ENCODE measurements at places on chromosomes 6 and 20.

GRCh38 chr6:13881621-13882165 is 43.1 kb upstream of the RNF182 start:
- no peak for DNase-seq

GRCh38 chr20:9401371-9401770 is 113.0 kb upstream of the LAMP5 start:
- no peak for DNase-seq

DNA sequence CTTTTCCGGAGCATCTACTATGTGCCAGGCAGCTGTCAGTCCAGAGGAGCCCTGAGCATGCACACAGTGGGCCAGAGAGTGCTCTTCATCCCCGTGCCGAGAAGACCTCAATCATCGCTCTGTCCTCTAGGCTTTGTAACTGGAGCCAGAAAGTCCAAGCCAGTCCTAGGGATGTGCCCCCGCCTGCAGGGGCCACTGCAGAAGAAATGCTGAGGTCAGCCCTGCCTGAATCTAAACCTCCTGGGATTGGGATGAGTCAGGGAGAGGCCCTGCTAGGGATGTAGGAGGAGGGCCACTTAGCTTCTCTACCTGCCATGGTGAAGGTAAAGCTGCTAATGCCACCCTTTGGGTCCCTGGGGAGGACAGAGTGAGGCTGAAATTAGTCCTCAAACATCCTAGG is 146.8 kb downstream of the CDC5L start:
- no peak for DNase-seq

DNA sequence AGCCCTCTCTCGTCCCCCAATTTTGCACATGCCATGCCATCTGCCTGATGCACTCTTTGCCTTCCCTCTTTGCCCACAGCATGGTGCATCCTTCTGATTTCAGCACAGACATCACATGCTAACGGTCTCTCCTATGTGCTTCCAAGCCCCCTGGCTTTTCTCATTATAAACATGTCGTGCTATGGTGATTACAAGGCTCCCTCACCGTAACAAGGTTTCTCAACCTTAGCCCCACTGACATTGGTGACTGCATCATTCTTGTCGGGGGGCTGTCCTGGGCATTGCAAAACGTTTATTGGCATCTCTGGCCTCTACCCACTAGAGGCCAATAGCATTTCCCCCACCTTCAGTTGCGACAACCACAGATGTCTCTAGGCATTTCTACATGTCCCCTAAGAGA is 187.2 kb downstream of the TFAP2C start:
- no peak for DNase-seq

- DNase-seq: no peak
Observed at GRCh38 chr6:154605178-154605881, 94.8 kb upstream of the CNKSR3 start.

DNA sequence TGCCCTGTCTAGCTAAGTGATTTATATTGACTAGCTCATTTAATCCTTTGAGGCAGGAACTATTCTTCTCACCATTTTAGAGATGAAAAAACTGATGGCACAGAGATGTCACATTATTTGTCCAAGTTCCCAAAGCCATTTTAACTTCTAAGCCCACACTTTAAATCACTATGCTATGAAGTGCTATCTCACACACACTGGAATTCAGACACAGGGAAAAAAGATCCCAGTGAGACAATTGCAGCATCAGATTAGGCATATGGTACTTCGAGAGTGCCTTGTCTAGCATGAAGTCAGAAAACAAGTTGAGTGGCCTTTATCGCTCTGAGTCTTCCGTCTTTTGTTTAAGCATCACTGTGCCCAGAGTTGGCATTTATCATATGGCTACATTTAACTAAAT is 54.1 kb upstream of the PDE7B start:
- DNase-seq: no peak

DNA sequence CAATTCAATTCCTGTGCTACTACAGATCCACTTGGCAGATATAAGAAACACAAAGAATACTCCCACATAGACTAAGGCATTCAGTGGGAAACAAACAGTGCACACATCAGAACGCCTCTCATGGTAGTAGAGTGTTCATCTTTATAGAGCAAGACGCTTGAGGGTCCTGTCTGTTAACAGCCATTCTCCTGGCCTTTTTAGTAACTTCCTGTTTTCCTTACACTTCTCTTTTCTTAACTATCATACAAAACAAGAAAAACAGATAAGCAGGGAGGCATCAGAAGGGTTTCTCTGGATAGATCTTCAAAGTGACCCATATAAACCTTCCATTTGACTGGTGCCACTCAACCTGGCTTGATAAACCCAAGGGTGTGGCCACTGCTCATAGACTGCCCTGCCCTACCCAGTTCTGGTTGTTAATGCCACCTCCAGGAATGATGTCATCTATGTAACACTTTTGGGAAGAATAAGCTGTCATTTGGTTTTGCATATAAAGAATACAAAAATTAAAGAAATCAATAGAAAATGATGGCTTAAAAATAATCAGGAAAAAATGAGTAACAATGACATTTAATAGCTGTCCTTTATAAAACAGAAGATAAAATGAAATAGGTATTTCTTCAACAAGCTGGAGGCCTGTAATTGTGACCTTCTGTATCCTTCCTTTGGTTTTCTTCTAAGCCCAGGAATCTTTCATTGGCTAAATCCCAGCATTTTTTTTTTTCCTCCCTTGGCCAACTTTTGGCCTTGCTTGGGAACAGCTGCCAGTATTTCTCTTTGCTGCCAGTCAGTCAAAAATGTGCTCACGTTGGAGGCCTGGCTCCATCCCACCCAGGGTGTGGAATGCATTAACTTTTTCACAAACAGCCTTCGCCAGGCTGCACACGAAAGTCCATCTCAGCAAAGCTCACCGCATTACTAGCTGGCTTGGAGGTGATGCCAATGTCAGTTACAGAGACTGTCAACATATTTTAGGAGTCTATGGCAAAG is 103.5 kb downstream of the GJA10 start:
- no peak for DNase-seq

- no peak for DNase-seq
Observed at GRCh38 chr20:62897666-62898065, 28.6 kb downstream of the DIDO1 start.

DNA sequence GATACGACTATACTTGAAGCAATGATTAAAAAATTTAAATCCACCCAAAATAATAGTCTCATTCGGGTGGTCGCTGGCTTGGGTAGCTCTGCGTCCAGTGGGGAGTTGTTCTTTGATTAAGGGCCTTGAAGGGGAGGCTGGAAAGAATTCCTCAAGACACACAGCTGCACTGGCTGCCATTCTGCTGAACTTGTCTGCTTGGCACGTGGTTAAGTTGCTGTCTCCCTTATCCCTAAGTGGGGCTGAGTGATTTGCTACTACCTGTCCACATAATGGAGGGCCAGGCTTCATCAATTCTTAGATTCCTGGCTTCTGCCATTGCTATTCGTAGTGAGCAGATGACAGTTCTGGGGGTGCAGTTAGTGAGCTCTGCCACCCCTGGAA is 98.5 kb downstream of the GMPR start:
- DNase-seq: no peak

DNA sequence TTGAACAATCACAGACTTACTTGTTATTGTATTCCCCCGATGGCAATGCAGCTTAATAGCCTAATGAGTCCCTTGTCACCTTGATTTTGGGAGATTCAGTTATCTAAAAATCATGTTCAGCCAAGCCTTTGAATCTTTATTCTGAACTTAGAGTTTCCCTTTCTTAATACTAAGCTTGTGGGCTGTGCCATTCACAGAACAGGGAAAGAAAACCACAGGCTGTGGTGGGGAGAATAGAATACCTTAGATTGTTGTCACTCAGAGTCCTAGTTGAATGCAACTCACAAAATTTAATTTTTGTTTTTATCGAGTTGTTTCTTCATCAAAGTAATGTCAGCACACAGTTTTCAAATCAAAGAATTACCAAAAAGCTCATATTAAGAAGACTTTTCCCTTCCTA is 37.4 kb downstream of the RFPL4B start:
- DNase-seq: no peak

DNA sequence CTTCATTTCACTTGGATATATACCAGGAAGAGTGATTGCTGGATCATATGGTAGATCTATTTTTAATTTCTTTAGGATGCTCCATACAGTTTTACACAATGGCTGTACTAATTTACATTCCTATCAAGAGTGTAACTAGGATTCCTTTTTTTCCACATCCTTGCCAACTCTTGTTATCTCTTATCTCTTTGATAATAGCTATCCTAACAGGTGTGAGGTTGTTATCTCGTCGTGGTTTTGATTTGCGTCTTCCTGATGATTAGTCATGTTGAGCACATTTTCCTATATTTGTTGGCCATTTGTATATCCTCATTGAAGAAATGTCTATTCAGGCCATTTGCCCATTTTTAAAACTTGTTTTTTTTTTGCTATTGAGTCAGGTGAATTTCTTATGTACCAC is 552.4 kb downstream of the RFPL4B start:
- no peak for DNase-seq

DNA sequence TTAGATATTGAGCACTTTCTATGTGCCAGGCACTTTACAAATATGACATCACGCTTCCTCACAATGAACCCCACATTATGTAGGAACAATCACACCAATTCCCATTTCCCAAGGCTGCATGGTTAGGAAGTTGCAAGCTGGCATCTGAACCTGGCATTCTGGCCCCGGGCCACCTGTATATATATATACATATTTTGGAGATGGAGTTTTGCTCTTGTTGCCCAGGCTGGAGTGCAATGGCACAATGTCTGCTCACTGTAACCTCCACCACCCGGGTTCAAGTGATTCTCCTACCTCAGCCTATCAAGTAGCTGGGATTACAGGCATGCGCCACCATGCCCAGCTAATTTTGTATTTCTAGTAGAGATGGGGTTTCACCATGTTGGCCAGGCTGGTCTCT is 30.4 kb downstream of the SRC start:
- DNase-seq: no peak

DNA sequence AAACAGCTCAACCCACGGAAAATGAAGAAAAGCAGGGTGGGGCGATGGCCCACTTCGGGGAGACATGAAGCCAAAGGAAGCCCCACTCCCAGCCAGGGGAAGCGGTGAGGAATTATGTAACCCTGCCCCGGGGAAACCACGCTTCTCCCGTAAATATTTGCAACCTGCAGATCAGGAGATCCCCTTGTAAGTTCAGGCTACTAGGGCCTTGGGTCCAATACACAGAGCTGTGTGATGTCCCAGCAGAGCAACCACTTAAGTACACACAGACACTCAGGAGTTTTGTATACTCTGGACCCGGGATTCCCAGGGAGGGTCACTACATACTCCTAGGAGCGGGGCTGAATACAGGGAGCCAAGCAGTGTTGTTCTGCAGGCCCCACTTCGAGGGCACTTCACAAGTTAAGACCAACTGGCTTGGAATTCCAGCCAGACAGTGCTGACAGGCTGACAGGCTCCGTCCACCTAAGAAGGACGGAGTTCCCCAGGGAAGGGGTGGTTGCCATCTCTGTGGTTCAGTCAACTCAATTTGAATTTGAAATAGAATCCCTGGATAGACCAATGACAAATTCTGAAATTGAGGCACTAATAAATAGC is 301.4 kb upstream of the THEMIS start:
- DNase-seq: no peak

DNA sequence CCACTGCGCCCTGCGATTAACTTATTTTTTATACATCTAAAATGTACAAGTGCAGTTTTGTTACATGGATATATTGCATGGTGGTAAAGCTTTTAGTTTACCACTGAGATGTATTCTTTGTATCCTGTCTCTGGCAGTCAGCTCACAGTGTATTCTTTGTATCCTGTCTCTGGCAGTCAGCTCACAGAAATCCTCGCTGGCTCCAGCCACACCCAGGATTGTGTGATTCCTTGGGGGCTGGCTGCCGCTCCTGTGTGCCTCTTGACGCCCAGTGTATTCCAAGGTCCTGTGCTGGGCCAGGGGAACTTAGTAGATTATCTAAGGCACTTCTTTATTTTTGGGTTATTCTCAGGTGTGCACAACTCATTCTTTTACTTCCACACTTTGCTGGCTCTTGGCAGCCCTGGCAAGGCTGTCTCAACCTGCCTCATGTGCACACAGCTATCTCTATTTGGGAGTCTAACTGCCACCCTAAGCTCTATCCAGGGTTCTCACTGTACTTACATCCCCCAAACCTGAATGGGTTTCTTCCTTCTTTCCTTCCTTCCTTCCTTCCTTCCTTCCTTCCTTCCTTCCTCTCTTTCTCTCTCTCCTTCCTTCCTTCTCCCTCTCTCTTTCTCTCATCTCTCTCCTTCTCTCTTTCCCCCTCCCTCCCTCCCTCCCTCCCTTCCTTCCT is 12.4 kb upstream of the RNF24 start:
- no peak for DNase-seq

- no peak for DNase-seq
Observed at GRCh38 chr6:88072462-88072861, 24.8 kb downstream of the SPACA1 start.

- DNase-seq: no peak
Observed at GRCh38 chr6:129593233-129593564, 116.8 kb downstream of the ARHGAP18 start.

DNA sequence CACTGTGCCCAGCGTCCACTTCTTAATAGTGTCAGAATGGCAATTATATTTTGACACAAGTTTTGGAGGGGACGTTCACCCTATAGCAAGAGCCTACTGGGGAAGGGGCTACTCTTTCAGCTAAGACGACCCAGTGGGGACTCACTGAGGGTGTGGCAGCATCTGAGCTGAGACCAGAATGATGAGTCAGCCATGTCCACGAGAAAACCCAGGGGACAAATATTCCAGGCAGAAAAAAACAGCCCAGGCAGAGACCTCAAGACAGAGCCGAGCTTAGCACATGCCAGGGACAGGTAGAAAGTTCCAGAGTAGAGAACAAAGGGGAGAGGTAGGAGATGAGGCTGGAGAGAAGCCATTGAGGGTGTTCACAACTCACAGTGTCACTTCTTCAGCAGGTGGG is 11.2 kb downstream of the CNBD2 start:
- no peak for DNase-seq

GRCh38 chr6:104527761-104528415 is 331.8 kb downstream of the HACE1 start:
- DNase-seq: no peak

DNA sequence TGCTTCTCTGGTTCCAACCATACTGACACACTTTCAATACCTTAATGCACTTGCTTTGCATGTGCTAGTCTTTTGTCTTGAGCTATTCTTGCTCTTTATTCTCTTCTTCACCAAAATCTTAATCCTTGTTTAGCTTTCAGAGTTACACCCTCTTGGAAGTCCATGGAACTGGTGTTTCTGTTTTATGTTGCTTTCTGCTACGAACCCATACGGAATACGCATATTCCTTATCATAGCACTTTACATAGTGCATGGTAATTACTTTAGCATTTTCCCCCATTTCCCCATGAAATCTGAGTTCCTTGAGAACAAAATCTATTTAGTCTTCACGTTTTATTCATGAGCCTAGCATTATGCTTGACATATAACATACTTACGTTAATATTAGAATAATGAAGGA is 270.9 kb downstream of the NKAIN2 start:
- DNase-seq: no peak

DNA sequence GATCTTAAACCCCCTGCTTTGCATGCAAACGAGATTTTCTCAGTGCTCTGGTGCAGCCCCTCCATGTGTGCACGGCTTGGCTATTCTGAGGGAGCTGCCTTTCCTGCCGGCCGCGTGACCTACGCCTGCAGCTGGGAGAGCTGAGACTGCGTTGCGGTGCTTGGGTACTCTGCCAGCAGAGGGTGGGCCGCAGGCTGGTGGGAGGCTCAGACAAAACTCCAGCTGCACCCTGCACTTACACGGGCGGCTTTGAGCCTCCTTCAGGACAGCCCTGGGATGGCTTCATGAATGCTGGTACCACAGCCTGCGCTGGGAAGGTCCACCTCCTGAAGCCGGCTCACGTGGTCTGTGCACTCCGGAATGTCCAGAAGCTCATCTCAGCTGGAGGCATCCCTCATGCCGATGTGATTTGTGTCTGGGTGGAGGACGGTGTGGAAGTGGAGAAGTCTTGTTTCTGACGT is 223.7 kb downstream of the DLL1 start:
- DNase-seq: no peak
